ENCODE measurements at places on chromosomes 5 and 9.

- no peaks in the 10 kb centered on the region for H3K4me1 ChIP-seq
- no peaks in the 10 kb centered on the region for H3K27me3 ChIP-seq
- no peaks in the 10 kb centered on the region for H3K36me3 ChIP-seq
- no peak overlapping the region for H3K27ac ChIP-seq
- no peak overlapping the region for H3K4me3 ChIP-seq
- no peak for DNase-seq
Measured at GRCh38 chr5:103908336-103909080, 345.9 kb upstream of the NUDT12 start.

- DNase-seq = no peak
- H3K27me3 ChIP-seq = no peaks in the 10 kb centered on the region
- H3K4me3 ChIP-seq = no peak overlapping the region
- no peaks in the 10 kb centered on the region for H3K36me3 ChIP-seq
- no peaks in the 10 kb centered on the region for H3K4me1 ChIP-seq
- H3K27ac ChIP-seq = no peak overlapping the region
Measured at GRCh38 chr5:82222597-82223574, 55.3 kb downstream of the RPS23 start.

GRCh38 chr5:142974409-142974808, 204.2 kb downstream of the ARHGAP26 start:
- no peak for DNase-seq
- no peak overlapping the region for H3K4me3 ChIP-seq
- no peaks in the 10 kb centered on the region for H3K27me3 ChIP-seq
- peaks cover 17% of the 10 kb centered on the region for H3K4me1 ChIP-seq
- H3K27ac ChIP-seq = no peak overlapping the region
- no peaks in the 10 kb centered on the region for H3K36me3 ChIP-seq

GRCh38 chr5:34881246-34881645, 34.1 kb downstream of the RAD1 start:
- no peak for DNase-seq
- no peaks in the 10 kb centered on the region for H3K4me1 ChIP-seq
- no peak overlapping the region for H3K4me3 ChIP-seq
- H3K27me3 ChIP-seq = no peaks in the 10 kb centered on the region
- H3K36me3 ChIP-seq = no peaks in the 10 kb centered on the region

DNA sequence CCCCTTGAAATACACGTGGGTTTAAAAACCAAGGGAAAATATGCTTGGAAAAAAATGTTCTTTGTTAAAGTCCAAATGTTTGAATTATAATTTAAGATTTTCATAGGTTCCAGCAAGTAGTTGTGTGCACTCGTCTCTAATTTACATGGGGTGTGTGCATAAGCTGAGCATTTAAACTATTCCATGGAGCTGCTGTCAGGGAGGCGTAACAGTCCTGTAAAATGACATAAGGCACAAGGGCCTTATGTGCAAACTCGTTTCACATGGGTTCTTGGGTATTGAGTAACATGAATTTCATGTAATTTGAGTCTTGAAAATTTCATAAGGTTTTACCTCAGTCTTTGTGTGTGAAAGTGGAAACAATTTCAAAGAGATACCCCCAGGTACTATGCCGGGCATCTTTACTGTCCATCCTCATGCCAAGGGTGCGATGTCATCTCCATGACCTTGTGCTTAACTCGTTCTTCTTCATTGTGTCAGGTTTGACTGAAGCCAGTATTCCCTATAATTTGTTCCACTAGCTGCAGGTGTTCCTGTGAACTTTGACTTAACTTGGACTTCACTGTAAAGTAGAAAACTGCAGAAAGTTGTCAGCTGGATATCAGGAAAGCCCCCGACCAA, 359.3 kb downstream of the SH3GL2 start:
- no peak overlapping the region for H3K4me3 ChIP-seq
- no peaks in the 10 kb centered on the region for H3K4me1 ChIP-seq
- no peak for DNase-seq
- H3K36me3 ChIP-seq = no peaks in the 10 kb centered on the region
- no peak overlapping the region for H3K27ac ChIP-seq

Data from stomach (tissue), 19 donors.